Spleen (tissue), 13 donors: ENCODE measurements at places on chromosomes 12 and 14. TPM values are rescaled to one million over a fixed set of nuclear protein-coding genes. Genes with fewer than 3 reads are reported as not detected.

WASHC4 gene
- 88.6 TPM for total RNA-seq

INSM2 gene
- not detected for total RNA-seq

AKAP3 gene
- total RNA-seq, result 0.69 TPM

TM7SF3 gene
- total RNA-seq, result 33.7 TPM

- DNase-seq, result no peak
- no peaks in the 10 kb centered on the region for H3K36me3 ChIP-seq
- no peak overlapping the region for H3K27ac ChIP-seq
- no peaks in the 10 kb centered on the region for H3K27me3 ChIP-seq
- H3K4me3 ChIP-seq, result no peak overlapping the region
These were observed 66.3 kb upstream of the CEP83 start for GRCh38 chr12:94525951-94526350.

DNA sequence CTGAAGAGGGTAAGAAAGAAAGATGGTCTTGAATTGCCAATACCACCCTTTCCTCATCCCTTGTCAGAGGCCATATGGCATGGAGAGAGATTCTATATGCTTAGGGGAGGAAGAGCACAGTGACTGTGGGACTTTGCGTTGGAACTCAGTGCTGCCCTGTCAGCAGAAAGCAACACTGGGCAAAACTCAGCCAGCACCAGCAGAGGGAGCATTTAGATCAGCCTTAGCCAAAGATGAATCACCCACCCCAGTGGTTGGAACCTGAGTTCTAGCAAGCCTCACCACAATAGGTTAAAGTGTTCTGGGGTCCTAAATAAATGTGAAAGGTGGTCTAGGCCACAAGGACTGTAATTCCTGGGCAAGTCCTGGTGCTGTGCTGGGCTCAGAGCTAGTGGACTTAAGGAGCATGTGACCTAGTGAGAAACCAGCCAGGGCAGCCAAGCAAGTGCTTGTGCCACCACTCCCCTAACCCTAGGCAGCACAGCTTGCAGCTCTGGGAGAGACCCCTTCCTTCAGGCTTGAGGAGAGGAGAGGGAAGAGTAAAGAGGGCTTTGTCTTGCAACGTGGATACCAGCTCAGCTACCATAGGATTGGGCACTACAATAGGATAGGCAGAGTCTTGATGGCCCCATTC is 11.4 kb upstream of the BCAT1 start:
- H3K4me3 ChIP-seq, result no peak overlapping the region
- no peak overlapping the region for H3K27ac ChIP-seq

GRCh38 chr12:49054524-49054923 is 6.1 kb downstream of the KMT2D start:
- H3K4me1 ChIP-seq, result peaks cover 55% of the 10 kb centered on the region
- DNase-seq, result peak; percentile 76
- H3K4me3 ChIP-seq, result no peak overlapping the region

DNA sequence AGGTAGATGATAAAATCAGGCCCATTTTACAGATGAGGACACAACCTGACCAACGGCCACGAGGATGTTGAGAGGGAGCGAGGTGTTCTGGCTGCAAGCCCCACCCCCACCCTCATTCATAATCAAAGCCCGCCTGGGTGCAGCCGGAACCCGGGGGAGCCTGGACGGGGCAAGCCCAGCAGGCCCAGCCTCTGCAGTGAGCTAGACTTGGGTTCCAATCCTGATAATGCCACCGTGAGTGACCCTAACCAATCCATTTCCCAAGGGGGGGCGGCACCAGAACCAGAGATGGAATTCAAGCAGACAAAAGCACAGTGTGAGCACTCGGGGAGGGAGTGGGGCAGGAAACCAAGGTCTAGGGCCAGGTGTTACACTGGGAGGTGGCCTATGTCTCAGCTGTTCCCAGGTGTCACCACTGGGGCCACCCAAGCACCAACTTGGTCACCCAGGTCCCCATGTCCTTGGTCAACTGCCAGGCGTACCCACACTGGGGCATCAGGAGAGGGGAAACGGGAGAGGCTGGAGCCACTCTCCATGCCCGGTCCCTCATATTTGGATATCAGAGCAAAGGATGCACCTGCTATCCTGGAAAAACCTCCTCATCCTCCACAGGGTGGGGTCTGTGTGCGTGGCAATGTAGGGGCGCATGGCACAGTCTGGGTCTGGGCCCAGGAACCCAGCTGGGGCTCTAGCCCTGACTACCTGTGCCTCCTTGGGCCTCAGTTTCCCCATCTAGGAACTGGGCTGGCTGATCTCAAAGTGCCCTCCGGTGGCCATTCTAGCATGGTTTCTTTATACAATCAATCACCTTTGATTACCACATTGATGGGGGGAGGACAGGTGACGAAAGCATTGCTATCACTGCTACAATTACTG is 58.4 kb downstream of the FAM222A start:
- peaks cover 21% of the 10 kb centered on the region for H3K4me1 ChIP-seq
- no peak overlapping the region for H3K27ac ChIP-seq
- no peak for DNase-seq
- H3K4me3 ChIP-seq, result no peak overlapping the region

GRCh38 chr14:61544448-61545330 is 150.6 kb upstream of the HIF1A start:
- H3K27ac ChIP-seq, result no peak overlapping the region
- H3K36me3 ChIP-seq, result peaks cover 17% of the 10 kb centered on the region
- H3K27me3 ChIP-seq, result no peaks in the 10 kb centered on the region
- no peak for DNase-seq

GRCh38 chr12:109462868-109463692 is 14.0 kb downstream of the KCTD10 start:
- no peak overlapping the region for H3K4me3 ChIP-seq
- H3K36me3 ChIP-seq, result no peaks in the 10 kb centered on the region
- peaks cover 99% of the 10 kb centered on the region for H3K4me1 ChIP-seq
- H3K27ac ChIP-seq, result peak overlapping the region; percentile 69

DNA sequence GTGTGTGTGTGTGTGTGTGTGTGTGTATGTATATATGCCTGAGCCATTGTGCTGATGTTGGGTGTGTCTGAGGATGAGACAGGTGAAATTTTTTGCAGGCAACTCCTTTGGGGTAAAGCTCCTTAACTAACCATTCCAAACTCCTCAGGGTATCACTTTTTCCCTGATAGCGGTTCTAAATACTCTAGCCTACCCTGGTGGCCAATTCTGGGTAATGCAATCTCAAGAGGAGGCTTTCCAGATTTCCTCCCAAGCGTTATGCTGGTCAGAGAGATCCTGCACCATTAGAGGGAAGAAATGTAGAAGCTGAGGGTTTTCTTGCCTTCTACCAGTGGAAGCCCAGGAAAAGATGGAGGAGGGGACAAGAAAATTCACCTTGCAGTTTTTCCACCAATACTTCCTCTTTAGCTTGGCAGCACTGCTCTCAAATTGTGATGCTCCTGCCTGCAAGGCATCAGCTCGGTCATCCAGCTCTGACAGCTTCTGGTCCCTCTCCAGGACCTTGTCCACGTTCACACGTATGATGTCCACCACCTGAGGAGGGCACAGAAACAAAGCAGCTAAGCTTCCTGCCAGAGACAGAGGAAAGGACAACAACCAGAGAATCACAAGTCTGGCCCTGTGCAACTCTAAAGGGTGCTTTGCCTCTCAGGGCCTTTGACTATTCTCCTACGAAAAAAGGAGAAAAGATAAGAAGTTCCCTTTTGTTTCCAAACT is 4.9 kb downstream of the VAMP1 start:
- DNase-seq, result no peak
- H3K4me3 ChIP-seq, result no peak overlapping the region
- no peaks in the 10 kb centered on the region for H3K27me3 ChIP-seq
- H3K4me1 ChIP-seq, result peaks cover 63% of the 10 kb centered on the region
- H3K27ac ChIP-seq, result peak overlapping the region; percentile 36

- peak overlapping the region; percentile 79 for H3K27ac ChIP-seq
- H3K4me3 ChIP-seq, result peak overlapping the region; percentile 32
- peak; percentile 88 for DNase-seq
- peaks cover 5% of the 10 kb centered on the region for H3K27me3 ChIP-seq
- H3K4me1 ChIP-seq, result peaks cover 60% of the 10 kb centered on the region
- no peaks in the 10 kb centered on the region for H3K36me3 ChIP-seq
These were observed 33.2 kb upstream of the PPP1R13B start for GRCh38 chr14:103880348-103881267.

DNA sequence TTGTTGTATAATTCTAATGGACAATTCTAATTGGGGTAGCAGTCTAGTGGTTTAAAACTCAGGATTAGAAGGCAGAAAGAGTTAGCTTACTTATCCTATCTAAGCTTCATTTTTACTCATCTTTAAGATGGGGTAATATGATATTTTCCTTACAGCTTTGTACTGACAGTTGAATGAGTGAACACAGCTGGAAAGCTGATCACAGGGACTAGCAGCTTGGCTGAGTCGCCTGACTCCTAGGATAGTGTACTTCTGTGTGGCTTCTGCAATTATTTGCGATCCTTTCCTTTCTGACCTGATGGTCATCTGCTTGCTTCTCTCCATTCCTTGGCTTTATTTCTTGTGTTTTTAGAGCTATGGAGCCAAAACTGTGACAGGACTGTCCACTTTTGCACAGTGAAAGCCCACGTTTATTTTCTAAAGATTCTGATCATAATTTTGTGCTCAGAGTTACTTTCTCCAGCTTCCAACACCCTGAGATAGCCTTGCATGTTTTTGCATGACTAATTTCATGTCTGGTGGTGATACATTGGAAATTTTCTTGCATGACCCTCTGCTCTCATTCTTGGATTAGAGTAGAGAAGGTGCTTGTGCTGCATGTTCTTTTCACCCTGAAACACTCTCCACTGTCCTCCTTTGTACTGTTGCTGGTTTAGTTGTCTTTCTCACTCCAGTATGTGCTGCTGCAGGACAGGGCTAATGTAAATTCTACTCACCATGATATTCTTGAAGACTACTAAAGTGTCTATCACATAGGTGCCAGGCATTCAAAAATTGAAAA is 377.0 kb upstream of the ATP2B1 start:
- H3K4me1 ChIP-seq, result no peaks in the 10 kb centered on the region
- H3K27ac ChIP-seq, result no peak overlapping the region
- no peak for DNase-seq
- no peak overlapping the region for H3K4me3 ChIP-seq
- H3K36me3 ChIP-seq, result no peaks in the 10 kb centered on the region

GRCh38 chr14:32226056-32226455 is 23.0 kb upstream of the RNU6-8 start:
- H3K4me3 ChIP-seq, result no peak overlapping the region
- H3K36me3 ChIP-seq, result no peaks in the 10 kb centered on the region
- no peak overlapping the region for H3K27ac ChIP-seq
- DNase-seq, result no peak
- no peaks in the 10 kb centered on the region for H3K27me3 ChIP-seq
- H3K4me1 ChIP-seq, result no peaks in the 10 kb centered on the region

DNA sequence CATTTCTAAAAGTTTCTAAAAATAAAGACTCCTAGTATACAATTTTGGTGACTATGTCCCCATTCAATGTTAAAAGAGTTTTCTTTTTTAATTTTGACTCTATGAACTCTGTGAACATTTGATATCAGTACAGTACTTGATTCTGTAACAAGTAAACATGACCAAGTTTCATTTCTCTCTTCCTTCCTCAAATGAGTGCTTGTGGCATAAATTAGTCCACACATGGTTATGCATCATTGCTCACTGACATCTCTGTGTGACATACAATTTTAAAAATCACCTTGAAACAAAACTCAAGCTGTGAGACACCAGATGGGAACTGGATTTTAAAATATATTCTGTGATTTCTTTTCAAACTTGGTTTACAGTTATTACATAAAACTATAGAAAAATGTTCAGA is 253.9 kb upstream of the MDGA2 start:
- no peak for DNase-seq
- H3K36me3 ChIP-seq, result no peaks in the 10 kb centered on the region
- H3K27ac ChIP-seq, result no peak overlapping the region
- no peaks in the 10 kb centered on the region for H3K27me3 ChIP-seq
- H3K4me1 ChIP-seq, result no peaks in the 10 kb centered on the region

DNA sequence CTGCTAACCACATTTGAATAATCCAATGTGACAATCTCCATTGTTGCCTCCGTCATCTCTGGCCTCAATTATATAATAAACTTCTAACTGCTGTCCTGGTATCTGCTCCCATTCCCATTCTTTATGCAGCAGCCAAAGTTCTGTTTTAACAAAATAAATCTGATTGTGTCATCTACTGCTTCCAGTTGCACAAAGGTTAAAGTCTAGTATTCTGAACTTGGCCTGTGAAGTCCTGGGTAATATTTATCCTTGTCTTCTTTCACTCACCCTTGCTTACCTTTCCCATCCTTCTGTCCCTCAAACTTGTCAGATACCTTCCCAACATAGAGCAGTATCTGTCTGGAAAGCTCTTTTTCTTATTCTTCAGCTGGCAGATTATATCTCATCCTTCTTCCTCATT is 19.3 kb upstream of the STRAP start:
- no peaks in the 10 kb centered on the region for H3K27me3 ChIP-seq
- H3K27ac ChIP-seq, result no peak overlapping the region
- no peaks in the 10 kb centered on the region for H3K4me1 ChIP-seq
- no peaks in the 10 kb centered on the region for H3K36me3 ChIP-seq
- H3K4me3 ChIP-seq, result no peak overlapping the region

DNA sequence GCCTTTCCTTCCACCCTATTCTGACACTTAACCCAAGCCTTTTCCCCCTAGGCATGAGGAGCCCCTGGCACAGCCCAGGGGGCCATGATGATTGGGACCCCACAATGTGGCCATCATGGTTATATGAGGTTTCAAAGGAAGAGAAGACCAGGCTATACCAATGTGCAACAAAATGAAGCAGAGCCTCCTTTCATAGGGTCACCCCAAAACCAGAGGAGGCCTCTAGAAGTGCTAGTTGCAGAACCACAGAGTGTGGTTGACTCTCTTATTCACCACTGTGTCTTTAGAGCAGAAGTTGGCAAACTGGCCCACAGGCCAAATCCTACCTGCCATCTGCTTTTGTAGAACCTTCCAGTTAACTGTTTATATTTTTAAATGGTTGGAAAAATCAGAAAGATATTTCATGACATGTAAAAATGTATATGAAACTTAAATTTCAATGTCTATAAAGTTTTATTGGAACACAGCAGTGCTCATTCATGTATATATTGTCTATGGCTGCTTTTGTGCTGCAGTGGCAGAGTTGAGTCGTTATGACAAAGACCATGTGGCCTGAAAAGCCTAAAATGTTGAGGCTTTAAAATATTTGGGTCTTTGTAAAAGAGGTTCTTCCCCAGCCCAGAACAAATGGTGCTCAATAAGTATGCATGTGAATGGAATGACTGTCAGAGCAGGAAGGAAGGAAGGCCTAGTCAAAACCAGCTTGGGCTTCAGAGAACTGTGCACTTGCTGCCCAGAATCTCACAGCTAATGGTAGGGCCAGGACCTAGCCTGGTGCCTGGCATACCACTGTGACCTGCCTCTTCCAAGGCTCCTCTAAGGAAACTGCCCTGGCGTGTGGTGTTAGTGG is 49.2 kb downstream of the SUSD6 start:
- H3K4me3 ChIP-seq, result no peak overlapping the region
- no peak for DNase-seq
- H3K27me3 ChIP-seq, result no peaks in the 10 kb centered on the region
- peaks cover 47% of the 10 kb centered on the region for H3K36me3 ChIP-seq
- H3K4me1 ChIP-seq, result peaks cover 87% of the 10 kb centered on the region

GRCh38 chr14:80172375-80173051 is 38.8 kb downstream of the DIO2 start:
- no peak overlapping the region for H3K4me3 ChIP-seq
- H3K27ac ChIP-seq, result no peak overlapping the region
- no peaks in the 10 kb centered on the region for H3K36me3 ChIP-seq
- H3K27me3 ChIP-seq, result no peaks in the 10 kb centered on the region
- no peaks in the 10 kb centered on the region for H3K4me1 ChIP-seq
- DNase-seq, result no peak

GRCh38 chr14:104800771-104801519 is at the start of gene ZBTB42:
Gene ZBTB42 (plus strand): TSS chr14:104801101. CDS start chr14:104801198, 97 bp downstream.
- H3K4me3 ChIP-seq, result peak within 1 kb of the TSS; percentile 96
- peaks cover 59% of the 10 kb centered on the region for H3K4me1 ChIP-seq
- H3K27ac ChIP-seq, result peak within 1 kb of the TSS; percentile 95
